Neural cell (in vitro differentiated cells): ENCODE measurements at places on chromosomes 1 and 21. TPM values are rescaled to one million over a fixed set of nuclear protein-coding genes. Genes with fewer than 3 reads are reported as not detected.

PTPN22 gene
- polyA plus RNA-seq = 0.72 and 0.92 TPM in 2 replicates

DNASE2B gene
- polyA plus RNA-seq = 26.1 and 27.9 TPM in 2 replicates

CD2 gene
- not detected in 2 replicates for polyA plus RNA-seq

SRRM1 gene
- 37.1 and 38.7 TPM in 2 replicates for polyA plus RNA-seq

LRRC38 gene
- polyA plus RNA-seq = not detected in 2 replicates

RAB3GAP2 gene
- 39.9 and 41.0 TPM in 2 replicates for polyA plus RNA-seq

NMNAT2 gene
- polyA plus RNA-seq = 43.8 and 50.2 TPM in 2 replicates

TNFRSF8 gene
- polyA plus RNA-seq = not detected in 2 replicates

HIVEP3 gene
- polyA plus RNA-seq = 1.9 and 2.6 TPM in 2 replicates

RNU1-1 gene
- polyA plus RNA-seq = under 0.01 TPM in 1 of 2 replicates, not detected in the other

TSPAN2 gene
- polyA plus RNA-seq = 28.9 and 34.4 TPM in 2 replicates

ADAMTS1 gene
- 0.84 and 2.7 TPM in 2 replicates for polyA plus RNA-seq

LAMC2 gene
- 0.67 and 1.2 TPM in 2 replicates for polyA plus RNA-seq

DENND2D gene
- polyA plus RNA-seq = not detected in 2 replicates
